HTR-8/SVneo (cell line): ENCODE measurements at places on chromosomes 16 and 17.

GRCh38 chr16:81327447-81328196, 12.9 kb downstream of the GAN start:
- no peak for DNase-seq

GRCh38 chr16:56915336-56916119, 16.4 kb upstream of the HERPUD1 start:
- no peak for DNase-seq

DNA sequence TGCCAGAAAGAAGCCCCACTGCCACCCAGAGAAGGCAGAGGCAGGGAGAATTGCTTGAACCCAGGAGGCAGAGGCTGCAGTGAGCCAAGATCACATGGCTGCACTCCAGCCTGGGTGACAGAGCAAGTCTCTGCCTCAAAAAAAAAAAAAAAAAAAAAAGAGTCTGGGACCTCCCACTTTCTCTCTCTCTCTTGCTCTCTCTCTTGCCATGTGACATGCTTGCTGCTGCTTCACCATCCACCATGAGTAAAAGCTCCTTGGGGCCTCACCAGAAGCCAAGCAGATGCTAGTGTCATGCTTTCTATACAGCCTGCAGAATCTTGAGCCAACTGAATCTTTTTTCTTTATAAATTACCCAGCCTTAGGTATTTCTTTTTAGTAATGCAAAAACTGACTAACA, 21.5 kb upstream of the SRSF1 start:
- no peak for DNase-seq

GRCh38 chr16:29775742-29776408, 2.2 kb upstream of the ZG16 start:
- DNase-seq, result peak; percentile 69

GRCh38 chr16:66277311-66278070, 89.0 kb upstream of the CDH5 start:
- DNase-seq, result no peak

GRCh38 chr16:57601801-57602478, 26.5 kb upstream of the ADGRG1 start:
- DNase-seq, result no peak

DNA sequence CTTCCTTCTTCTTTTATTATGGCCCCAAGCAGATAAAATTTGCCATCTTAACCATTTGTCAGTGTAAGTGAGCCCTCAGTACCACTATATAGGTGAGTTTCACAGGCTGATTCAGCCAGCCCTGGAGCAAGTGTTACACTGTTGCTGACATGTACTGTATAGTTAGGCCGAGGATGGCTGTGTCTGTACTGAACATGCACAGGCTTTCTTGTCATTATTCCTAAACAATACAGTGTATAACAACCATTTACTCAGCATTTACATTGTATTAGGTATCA, 53.7 kb downstream of the AMFR start:
- no peak for DNase-seq

DNA sequence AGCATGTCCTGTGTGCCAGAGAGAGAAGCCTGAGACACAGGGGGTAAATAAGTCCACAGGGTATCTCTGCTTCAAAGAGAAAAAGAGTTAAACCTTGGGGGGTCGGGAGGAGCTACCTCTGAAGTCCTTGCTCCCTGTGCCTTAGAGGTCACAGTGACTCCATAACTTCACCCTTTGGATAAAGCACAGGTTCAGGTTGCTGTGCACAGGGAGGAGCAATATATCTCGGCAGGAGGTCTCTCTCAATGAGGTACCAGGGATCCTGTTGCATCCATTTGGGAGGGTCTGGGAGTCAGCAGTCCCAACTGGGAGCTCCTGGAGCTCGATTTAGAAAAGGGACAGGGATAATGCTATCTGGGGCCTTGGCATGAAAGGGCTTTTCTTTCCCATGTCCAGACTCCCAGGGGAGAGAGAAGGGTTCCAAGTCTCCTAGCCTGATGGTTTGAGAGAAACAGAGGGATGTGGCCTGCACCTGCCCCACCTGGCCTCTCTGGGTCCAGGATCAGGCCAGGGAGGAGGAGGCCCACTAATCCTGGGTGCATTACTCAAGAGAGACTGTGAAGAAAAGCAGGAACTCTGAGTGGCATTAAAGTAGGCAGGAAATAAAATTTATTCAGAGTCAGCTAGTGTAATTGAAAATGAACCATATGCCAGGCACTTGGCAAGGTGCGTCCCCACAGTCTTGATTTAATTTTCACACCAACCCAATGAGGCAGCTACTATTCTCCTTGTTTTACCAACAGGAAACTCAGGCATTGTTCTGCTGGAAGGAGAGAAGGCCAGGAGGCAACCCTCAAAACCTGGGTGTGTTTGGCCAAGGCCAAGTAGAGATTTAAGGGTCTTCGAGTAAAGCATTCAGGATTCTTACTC, 40.7 kb downstream of the CUEDC1 start:
- DNase-seq, result no peak

- DNase-seq, result no peak
These were observed 419 bp downstream of the RAB37 start for GRCh38 chr17:74737299-74738050.

- no peak for DNase-seq
These were observed 27.3 kb downstream of the GAS7 start for GRCh38 chr17:10171122-10171571.

DNA sequence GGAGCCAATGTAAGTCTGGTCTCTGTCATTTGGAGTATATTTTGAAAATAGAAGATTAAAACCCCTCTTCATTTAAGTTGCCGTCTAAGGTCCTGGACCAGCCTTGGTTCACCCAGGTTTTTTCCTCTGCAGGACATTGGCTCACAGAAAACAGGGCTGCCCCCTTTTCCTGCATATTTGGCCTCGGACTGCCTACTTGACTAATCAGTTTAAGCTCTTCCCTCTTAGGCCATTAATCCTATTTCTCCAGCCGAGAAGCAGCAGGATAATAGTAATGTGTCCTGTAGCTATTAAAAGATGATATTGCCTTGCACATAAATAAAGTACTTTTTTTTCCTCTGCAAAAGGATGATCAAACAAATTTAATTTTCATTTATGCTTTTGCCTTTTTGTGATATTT, 52.1 kb downstream of the PRKCA start:
- DNase-seq, result no peak

- no peak for DNase-seq
These were observed 26.6 kb upstream of the ST6GALNAC1 start for GRCh38 chr17:76670020-76670717.

DNA sequence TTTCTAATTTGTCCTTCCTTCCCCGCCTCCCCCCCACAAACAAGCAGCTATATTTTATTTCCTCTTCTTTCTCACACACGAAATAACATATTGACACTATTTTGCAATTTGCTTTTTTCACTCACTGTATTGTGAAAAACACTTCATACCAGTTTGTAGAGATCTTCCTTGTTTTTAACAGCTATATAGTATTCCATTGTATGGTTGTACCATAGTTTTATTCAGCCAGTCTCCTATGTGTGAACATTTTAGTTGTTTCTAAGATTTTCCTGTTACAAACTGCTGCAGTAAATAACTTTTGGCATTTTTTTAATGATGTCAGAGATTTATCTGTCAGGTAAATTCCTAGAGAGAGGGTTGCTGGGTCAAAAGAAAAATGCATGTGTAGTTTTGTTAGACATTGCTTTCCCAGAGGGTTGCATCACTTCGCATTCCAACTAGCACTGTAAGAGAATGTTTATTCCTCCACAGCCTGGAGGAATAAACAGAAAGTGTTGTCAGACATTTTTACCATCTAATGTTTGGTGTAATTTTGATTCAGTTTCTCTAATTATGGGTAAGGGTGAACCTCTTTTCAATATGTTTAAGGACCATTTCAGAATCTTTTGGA, 101.2 kb downstream of the MRTFB start:
- DNase-seq, result peak; percentile 18

DNA sequence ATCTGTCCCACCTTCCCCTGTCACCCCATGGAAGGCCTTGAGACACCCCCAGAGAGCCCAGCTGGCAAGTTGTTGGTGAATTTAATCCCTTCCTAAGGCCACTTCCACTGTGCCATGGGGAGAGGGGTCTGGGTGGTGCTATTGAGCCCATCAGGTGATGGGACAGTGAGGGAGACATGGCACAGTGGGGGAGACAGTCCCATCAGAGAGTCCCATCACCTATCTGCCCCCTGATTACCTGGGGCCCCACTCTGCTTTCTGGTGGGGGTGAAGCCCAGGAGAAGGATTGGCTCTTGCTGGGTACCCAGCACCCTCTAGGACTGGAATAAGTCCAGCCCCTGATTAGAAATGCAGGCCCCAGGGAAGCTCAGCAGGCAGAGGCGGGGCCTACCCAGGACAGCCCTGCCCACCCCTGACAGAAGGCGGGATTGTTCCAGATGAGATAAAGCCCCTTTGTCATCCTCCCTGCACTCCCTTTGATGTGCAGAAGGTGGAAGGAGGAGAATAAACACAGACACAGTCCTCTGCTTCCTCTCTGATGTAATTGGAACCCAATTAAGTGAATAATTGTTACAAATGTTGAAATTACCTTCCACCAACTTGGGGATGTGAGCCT, 18.9 kb downstream of the TMEM132E start:
- DNase-seq, result no peak

DNA sequence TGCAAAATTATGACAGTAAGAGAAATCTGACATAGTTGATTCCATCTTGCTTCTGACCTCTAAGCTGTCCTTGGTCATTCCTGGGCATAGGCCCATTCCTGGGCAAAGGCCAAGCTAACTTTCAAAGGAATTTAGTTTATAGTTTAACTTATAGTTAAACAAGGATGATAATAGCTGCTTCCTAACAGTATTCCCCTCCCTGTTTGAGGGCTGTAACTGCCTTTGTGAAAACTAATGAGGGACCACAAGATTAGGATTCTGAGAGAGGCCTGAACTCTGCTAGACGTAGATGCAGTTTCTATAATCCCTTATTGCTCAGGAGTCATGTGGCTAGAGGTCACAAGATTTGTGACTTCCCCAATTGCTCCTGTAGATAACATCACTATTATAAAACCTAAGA, 80.2 kb upstream of the ASIC2 start:
- no peak for DNase-seq

- DNase-seq, result no peak
These were observed 7.1 kb downstream of the ALKBH5 start for GRCh38 chr17:18190628-18191235.

GRCh38 chr16:24800586-24800985, 45.2 kb upstream of the SLC5A11 start:
- DNase-seq, result no peak

DNA sequence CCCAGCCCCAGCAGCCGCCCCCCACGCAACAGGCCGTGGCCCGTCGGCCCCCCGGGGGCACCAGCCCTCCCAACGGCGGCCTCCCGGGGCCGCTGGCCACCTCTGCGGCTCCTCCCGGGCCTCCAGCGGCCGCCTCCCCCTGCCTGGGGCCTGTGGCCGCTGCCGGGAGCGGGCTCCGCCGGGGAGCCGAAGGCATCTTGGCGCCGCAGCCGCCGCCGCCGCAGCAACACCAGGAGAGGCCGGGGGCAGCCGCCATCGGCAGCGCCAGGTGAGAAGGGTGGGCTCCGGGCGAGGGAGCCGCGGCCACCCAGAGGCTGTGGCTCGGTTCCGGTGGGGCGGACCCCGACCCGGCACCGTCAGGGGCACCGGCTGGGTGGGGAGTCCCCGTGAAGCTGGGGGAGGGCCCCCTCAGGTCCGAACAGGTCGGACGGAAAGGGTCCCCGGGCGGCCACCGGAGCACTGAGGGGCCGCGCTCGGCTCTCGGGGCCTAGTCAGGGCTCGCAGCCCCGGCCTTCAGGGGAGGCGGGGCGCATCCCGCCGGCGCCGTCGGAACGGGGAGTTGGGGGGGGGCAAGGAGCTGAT, 583 bp downstream of the ATXN2L start:
- DNase-seq, result no peak

- no peak for DNase-seq
These were observed 63.0 kb downstream of the GSG1L start for GRCh38 chr16:28000314-28001169.

DNA sequence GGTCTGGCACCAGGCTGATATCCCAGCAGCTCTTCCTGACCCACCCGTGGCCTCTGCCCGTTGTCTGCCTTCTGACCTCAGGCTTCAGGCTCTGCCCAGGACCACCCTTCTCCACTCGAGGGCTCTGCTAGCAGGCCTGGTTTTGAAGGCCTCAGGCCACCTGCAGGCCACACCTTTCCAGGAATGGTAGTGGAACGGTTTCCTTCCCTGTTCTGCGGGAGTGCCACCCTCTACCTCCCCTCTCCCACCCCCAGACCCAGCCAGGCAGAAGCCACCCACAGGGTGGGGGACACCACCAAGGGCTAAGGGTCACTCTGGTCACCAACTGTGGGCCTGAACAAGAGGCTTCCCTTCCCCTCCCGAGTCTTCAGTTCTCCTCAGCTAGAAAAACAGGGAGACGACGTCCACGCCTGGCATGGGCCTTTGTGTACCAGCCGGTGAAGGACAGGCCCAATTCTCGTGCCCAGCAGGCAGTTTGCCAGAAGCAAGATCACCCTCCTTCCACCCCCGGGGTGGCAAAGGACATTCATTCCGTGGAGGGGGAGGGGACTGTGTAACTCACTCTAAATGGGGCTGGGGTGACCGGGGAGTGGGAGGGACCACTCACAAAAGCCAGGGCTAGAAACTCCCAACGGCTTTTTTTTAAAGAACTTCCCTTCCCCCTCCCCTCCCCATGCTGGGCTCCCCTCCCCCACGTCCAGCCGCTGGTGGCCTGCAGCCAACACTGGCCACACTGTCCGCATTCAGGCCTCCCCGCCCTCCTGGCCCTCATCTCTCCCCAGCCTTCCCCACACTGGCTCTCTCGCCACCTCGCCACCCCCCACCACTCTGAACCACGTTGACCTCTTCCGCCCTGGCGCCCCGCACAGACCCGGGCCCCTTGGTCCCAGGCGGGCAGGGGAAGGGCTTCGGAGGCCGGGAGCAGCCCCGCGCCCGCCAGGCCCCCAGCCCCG, 7.7 kb downstream of the CBX4 start:
- DNase-seq, result no peak

- no peak for DNase-seq
These were observed 18.7 kb downstream of the CEP295NL start for GRCh38 chr17:78884148-78884825.

- DNase-seq, result no peak
These were observed 121.1 kb upstream of the HSBP1 start for GRCh38 chr16:83686726-83687125.

DNA sequence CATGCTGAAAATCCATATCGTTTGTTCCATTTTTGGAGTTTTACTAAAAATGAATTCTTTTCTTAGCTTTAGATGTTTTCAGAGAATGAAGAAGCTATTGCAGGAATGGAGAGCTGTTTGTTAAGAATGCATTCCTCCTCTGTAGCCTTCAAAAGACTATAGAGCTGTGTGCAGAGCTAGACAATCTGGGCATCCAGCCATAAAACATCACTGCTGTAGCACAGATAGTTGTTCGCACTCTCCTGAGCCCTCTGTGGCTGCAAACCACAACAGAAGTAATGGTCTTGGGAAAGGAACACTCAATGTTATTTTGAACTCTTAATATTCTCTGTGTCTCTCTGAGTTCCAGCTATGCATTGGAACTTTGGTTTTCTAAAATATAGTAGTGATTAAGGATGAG, 4.9 kb downstream of the TNRC6C start:
- peak; percentile 30 for DNase-seq

- no peak for DNase-seq
These were observed 260.2 kb downstream of the GRIN2A start for GRCh38 chr16:9921997-9922396.

- DNase-seq, result no peak
These were observed 4.0 kb downstream of the HIC1 start for GRCh38 chr17:2058586-2059546.

- no peak for DNase-seq
These were observed 112.3 kb downstream of the HS3ST2 start for GRCh38 chr16:22926105-22926751.

GRCh38 chr17:37259030-37259735, 116.6 kb upstream of the C17orf78 start:
- DNase-seq, result no peak
